ENCODE measurements at places on chromosomes 3 and 15.

- peak; percentile 47 for DNase-seq
These were observed 4.2 kb downstream of the OCA2 start for GRCh38 chr15:28094732-28095521.

GRCh38 chr15:39709941-39710340 is 72.7 kb downstream of the FSIP1 start:
- DNase-seq, result no peak

GRCh38 chr3:60781935-60782334 is 469.3 kb downstream of the FHIT start:
- DNase-seq, result no peak

DNA sequence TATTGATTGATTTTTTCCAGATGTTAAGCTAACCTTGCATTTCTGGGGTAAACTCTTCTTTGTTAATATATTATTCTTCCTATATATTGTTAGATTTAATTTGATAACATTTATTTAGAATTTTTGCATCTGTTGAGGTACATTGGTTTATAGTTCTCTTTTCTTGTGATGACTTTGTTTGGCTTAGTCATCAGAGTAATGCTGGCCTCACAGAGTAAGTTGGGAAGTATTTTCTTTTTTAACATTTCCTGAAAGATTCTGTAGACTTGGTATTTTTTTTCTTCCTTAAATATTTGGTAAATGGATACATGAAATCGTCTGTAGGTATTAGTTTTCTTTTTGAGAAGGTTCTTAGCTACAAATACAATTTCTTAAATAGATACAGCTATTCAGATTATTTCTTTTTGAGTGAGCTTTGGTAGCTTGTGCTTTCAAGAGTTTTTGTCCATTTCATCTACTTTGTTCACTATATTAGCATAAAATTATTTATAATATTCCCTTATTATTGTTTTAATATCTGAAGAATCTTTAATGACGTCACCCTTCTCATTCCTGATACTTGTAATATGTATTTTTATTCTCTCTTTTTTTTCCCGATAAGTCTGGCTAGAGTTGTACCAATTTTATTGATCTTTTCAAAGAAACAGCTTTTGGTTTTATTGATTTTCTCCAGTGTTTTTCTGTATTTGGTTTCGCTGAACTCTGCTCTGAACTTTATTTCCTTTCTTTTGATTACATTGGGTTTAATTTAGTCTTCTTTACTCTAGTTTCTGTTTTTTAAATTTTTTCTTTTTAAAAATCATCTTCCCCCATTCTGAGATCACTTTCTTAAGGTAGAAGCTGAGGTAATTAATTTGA is 6.5 kb upstream of the HPS3 start:
- DNase-seq, result no peak

GRCh38 chr3:147890114-147890513 is 480.9 kb downstream of the ZIC1 start:
- no peak for DNase-seq

GRCh38 chr3:94811836-94812235 is 749.0 kb downstream of the NSUN3 start:
- no peak for DNase-seq

- no peak for DNase-seq
These were observed 8.8 kb downstream of the NUSAP1 start for GRCh38 chr15:41341519-41341918.

DNA sequence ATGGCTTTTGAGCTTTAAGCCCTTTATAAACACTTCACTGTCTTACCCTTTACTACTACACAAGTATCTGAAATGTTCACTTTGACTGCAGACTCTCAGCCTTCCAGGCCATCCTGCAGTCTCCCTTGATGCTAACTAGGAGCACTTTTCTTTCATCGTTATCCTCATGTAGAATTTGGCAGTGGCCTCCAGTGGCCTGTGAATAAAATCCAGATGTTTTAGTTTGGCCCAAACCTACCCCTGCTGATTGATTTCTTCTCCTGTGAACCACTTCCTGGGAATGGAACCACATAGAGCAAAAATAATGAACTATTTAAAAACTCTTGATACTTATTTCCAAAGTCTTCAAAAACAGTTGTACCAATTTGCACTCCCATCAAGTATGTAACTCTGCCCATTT is 271.9 kb downstream of the FEZF2 start:
- DNase-seq, result no peak

DNA sequence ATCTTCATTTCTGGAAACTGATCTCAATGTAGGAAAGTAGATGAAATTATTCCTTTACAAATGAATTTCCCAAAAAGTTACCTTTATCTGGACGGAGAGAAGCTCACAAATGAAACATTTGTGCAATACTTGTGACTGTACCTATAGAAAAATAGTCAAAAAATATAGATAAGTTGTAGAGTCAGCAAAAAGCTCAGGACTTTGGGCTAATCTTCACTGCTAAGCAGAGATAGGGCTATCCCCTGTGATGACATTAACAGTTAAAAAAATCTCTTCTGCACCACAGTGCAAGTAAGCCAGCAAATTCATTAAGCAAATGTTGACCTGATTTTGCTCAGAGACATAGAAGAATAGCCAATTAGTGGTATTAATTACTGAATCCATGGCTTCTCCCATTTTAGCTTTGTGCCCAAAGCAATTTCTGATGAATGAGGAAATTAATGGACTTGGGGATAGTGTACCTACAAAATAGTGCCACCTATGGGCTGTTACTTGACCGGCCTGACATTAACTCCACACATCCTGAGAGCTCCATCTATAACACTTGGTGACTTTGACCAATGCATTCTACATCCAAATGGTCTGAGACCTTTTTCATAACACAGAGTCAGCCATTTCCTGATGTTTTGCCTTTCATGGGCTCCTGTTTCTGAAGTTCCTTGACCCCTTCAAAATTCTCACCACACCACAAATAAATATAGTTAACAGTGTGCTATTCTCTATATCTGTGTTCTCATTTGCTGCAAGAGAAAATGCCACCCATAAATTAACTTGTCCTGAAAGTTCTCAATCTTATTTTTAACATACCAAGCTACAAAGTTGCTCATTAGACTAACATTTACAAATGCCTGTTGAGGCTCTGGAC is 105.0 kb downstream of the SSR3 start:
- DNase-seq, result no peak

DNA sequence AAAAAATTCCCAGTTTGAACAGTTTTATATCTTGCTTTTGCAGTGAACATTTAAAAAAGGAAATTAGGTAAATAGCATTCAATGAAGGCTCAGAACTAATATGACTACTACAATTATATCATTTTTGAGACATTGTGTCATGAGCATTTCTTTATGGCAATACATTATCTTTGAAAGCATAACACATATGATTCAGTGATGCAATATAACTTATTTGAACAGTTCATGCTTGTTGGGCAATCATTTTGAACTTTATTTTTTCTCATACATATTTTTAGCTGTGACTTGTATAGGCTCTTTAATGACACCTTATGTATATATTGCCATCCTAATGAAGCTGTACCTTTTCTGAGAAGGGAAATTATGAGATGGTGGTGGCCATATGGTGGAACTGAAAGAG is 828.6 kb upstream of the NR2F2 start:
- no peak for DNase-seq

DNA sequence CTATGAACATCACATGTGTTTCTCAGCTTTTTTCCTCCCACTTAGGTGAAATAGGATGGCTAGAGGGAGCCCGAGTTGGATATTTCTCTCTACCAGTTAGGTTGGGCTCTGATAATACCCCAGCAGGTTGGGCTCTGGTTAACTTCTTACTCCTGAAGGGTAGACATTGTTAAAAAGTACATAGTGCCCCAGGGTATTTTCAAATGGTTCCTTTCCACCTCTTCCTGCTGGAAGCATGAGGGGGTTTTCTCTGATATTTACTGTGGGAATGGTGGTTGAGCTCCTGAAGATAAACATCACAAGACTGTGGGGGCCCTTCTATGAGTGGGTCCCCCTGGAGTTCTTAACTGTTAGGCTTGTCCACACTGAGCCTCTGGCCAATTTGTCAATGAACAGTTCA is 36.1 kb upstream of the SPESP1 start:
- no peak for DNase-seq

- DNase-seq, result no peak
These were observed 11.8 kb upstream of the CYFIP1 start for GRCh38 chr15:22992024-22992326.

All from stimulated activated CD4-positive, alpha-beta T cell treated with anti-CD3 and anti-CD28 coated beads, Interleukin-4, amount 100 ng/mL, for 4 hours (primary cell).